ENCODE measurements at places on chromosomes 6 and 20.

DNA sequence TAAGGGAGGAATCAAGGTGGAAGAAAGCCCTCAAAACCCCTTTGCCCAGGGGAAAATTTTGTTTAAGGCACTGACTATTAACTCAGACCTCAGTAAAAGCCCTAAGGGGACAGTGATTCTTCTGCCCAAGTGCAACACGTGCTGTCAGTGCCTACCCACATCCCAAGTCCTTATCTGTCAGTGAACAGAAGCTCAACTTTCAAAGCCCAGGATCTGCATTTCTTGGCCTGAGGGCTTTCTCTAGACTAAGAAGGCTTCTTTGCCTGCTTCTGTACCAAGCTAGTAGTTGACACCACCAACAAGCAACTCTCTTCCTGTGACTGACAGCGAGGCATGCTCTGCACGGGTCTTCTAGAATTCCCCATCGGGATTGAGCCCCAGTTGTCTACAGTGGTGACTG, 416.0 kb upstream of the SPTLC3 start:
- DNase-seq = no peak

- no peak for DNase-seq
These were observed 102.1 kb downstream of the PRDM1 start for GRCh38 chr6:106188104-106188794.

GRCh38 chr20:48582673-48582985, 245.2 kb downstream of the PREX1 start:
- no peak for DNase-seq

GRCh38 chr6:53793318-53794136, 1.3 kb upstream of the LRRC1 start:
- DNase-seq = peak; percentile 38

DNA sequence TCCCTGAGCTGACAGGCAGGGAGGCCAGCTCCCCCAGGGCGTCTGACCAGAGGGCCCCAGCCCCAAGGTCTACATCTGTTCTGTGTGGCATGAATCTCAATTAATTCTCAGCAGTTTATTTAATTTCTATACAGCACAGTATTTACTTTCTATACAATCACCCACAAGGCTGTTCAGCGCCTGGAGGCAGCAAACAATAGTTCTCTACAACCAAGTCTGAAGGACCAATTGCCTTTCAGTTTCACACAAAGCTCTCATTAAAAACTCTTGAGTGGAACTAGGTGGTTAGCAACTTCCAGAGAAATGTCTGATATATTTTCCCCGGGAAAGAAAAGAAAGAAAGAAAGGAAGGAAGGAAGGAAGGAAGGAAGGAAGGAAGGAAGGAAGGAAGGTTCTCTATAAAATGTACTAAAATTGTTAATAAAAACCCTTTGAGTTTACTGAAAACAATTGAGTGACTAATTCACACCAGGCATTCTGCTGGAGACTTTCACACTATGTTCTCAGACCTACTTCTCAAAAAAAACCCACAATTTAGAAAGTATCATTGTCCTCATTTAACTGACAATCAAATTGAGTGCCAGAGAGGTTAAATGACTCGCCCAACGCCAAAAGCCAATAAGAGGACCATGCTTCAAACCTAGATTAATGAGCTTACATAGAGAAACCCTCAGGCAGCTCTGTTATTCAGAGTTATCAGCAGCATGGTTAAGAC, 62.5 kb downstream of the METTL24 start:
- DNase-seq = no peak

- no peak for DNase-seq
These were observed 44.2 kb downstream of the KCNK5 start for GRCh38 chr6:39184906-39185580.

GRCh38 chr20:3614466-3614865, 48.7 kb downstream of the GFRA4 start:
- DNase-seq = no peak

DNA sequence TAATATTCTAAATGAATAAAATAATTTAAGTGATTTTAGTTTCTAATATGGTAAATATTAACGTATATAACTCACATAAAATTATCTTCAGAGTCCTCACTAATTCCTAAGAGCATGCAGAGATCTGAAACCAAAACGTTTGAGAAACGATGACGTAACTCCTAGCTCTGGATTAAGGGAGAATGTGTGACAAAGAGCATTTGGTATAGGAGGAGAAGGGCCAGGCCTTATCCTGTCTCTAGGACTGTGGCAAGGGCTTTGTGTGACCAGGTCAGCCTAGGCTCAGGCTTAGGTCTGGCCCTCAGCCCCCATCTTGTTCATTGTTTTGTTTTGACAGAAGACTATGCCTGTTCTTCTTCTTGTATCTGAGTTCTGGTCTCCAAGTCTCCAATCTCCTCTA, 19.2 kb upstream of the POLR1H start:
- DNase-seq = no peak

DNA sequence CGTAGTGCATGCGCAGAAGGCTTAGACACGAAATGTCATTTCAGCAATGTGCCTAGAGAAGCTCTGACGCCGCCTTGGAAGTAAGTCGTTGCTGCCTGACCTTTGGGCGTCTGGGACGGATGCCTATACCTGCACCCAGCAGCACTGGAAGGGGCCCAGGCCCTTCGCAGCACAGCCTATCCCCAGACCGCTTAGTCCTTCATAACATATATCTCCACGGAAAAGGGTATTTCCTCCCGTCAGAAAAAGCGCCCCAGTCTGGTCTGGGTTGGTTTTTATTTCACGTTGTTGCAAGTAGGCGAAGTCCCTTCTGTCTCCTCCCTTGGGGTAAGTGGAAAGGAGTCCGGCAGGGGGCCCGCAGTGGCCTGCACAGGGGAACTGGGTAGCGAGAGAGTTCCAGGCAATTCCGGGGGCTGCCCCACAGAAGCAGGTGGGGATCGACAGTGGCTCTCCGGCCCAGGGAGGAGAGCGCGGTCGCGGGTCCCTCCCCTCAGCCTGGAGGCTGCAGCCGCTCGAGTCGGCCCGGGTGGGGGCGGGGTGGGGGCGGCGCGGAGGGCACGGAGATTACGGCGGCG, 559 bp upstream of the EYA4 start:
- DNase-seq = no peak

GRCh38 chr6:105189026-105189820, 9.4 kb upstream of the POPDC3 start:
- no peak for DNase-seq

DNA sequence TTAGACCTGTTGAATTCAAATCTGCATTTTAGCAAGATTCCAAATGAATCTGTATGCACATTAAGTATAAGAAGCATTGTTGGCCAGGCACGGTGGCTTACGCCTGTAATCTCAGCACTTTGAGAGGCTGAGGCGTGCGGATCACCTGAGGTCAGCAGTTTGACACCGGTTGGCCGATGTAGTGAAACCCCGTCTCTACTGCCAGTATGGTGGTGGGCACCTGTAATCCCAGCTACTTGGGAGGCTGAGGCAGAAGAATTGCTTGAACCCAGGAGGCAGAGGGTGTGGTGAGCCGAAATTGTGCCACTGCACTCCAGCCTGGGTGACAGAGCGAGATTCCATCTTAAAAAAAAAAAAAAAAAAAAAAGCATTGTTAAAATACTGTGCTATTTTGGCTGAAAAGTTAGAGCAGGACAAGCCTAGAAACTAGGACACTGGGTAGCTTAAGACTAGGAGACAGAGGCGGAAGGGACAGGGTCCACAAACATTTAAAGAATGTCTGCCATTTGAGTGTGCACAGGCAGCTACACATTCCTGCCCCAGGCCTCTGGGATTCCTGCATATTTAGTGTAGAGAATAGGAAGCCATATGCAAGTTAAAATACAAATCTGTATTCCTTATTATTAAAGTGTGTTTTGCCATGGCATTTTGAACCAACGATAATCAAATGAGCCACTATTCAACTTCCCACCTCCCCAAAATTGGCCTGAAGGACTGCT, 45.1 kb upstream of the EEF1A1 start:
- DNase-seq = no peak

GRCh38 chr6:225121-225721, 67.1 kb upstream of the DUSP22 start:
- DNase-seq = no peak

- no peak for DNase-seq
These were observed 67.3 kb upstream of the CCN6 start for GRCh38 chr6:111986651-111987050.

GRCh38 chr20:33092361-33092760, 12.9 kb downstream of the BPIFB4 start:
- DNase-seq = no peak

DNA sequence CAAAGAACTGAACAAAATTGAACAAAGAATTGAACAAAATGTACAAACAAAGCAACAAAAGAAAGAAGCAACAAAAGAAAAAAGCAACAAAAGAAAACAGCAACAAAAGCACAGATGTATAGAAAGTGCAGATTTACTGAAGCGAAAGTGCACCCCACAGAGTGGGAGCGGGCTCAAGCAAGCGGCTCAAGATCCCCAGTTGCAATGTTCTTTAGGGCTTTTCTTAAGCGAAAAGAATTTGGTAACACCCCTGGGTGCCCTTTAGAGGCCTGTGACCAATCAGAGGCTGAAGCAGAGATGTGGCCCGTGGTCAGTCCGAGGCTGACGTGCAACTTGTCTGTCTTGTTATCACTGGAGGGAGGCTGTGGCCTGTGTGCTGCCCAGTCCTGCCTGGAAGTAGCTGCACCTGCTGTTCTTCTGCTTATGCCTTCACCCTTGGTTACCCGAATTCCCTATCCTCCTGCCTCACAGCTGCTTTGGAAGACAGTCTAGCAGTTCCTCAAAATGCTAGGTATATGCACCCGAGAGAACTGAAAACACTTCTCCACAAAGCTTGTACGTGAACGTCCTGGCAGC, 13.2 kb upstream of the KIF25 start:
- DNase-seq = no peak

DNA sequence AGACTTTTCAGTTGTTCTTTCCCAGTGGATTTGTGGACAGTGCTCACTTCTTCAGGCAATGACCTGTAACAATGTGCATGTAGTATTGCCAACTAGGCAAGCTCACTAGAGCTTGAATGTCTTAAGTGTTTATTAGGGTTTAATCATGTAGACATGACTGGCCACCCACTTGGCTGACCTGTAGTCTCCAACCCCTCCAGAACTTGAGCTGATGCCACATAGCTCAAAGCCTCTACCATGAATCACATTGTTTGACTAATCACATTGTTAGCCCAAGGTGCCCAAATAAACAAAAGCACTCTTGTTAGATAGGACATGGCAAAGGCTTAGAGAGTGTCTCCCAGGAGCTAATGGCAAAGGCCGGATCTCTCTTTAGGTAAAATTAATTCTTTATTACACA, 272.7 kb downstream of the GRIK2 start:
- DNase-seq = no peak

All from anterior cingulate cortex (tissue), 58 donors.